ENCODE measurements at places on chromosomes 5 and 9.

DNA sequence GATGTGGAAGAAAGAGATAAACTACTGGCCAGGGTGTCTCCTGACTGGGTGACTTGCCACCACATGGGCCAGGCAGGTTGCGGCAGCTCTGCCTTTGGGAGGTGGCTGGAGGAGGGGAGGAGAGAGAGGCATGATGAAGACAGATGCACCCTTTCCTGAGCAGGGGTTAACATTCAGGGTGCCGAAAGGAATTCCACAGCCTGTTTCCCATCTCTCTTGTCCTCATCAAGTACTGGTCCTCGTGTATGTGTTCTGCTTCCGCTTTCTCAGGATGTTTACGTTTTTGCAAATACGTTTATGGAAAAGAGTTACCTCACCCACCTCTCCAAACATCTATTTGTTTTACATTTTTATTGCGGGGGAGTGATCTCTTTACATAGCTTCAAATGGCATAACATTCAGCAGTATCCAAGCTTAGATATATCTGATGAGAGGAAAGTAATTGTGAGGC, 73.4 kb downstream of the C9orf85 start:
- DNase-seq: no peak

DNA sequence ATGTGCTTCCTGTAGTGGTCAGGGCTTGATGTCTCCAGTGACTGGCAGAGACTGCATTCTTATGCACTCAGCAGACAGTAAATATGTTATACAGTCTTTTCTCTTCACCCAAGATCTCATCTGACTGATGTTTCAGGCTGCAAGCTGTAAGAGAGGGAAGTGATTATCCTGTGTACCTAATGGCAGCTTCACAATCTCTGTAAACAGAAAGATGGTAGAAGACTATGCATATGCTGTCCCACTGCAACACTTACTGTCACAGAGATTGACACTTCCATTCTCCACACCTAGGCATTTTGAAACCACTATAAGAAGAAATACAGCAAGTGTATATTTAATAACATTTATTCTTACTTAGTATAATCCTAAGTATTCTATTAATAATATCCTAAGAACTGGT, 97.6 kb upstream of the ANXA1 start:
- DNase-seq: no peak

DNA sequence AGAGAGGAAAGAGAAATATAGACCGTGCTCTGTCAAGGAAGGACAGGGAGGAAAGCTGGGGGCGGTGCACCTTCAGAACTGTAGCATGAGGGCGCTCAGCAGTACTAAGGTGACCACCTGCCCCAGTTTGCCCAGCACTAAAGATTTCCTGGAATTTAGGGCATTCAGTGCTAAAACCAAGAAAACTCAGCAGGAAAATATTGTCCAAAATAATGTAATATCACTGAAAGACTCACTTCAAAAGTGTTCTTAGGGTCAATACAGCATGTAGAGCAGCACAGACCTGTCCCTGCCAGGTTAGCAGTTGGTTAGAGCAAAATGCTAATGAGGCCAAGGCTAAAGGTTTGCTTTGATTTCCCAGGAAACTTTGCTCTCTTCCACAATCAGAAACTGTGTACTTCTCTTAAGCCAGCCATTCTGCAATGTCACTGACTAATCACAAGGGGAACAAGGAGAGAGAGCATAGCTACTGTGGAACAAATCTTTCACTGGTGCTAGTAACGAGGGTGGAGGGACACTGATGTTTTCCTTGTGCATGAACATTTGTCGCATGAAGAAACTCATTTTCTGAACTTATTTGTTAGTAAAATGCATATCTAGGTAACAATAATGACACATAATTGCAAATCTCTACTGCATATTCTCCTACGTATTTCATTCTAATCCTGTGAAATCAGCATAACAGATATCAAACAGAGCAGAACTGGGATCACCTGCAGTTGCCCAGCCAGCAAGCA, 53.0 kb upstream of the GRAMD2B start:
- no peak for DNase-seq

- DNase-seq: no peak
Measured at GRCh38 chr9:1173211-1173610, 123.1 kb downstream of the DMRT2 start.

GRCh38 chr9:3989915-3990314, 310.0 kb downstream of the GLIS3 start:
- DNase-seq: no peak

- DNase-seq: no peak
Measured at GRCh38 chr9:70817311-70817710, 304.1 kb downstream of the TRPM3 start.

DNA sequence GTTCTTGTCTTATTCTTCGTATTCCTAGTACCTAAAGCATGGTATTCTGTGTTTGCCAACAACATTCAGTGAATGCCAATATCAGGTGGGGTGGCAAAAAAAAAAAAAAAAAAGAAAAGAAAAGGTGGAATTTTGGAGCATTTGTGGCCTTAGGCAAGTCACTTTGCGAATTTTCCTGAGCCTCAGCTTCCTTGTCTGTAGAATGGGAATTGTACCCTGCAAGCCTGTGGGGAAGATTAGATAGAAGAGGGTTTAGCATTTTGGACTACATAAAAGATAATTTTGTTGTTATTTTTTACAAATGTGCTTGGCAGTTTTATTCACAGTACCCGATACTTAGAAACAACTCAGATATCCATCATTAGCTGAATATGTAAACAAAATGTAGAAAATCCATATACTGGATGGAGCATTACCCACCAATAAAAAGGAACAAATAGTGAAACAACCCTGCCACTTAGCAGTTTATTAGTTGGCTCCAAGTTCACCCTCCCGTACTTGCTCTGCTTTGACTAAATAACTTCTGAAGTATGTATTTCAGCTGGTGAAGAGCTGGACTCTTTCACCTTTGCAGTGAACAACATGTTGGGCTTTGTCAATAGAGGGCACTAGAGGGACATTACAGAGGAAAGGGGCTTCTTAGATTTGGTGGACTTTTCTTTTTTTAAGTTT, 13.6 kb downstream of the UBE2D2 start:
- no peak for DNase-seq

- no peak for DNase-seq
Measured at GRCh38 chr5:118295045-118295444, 693.3 kb downstream of the DTWD2 start.

DNA sequence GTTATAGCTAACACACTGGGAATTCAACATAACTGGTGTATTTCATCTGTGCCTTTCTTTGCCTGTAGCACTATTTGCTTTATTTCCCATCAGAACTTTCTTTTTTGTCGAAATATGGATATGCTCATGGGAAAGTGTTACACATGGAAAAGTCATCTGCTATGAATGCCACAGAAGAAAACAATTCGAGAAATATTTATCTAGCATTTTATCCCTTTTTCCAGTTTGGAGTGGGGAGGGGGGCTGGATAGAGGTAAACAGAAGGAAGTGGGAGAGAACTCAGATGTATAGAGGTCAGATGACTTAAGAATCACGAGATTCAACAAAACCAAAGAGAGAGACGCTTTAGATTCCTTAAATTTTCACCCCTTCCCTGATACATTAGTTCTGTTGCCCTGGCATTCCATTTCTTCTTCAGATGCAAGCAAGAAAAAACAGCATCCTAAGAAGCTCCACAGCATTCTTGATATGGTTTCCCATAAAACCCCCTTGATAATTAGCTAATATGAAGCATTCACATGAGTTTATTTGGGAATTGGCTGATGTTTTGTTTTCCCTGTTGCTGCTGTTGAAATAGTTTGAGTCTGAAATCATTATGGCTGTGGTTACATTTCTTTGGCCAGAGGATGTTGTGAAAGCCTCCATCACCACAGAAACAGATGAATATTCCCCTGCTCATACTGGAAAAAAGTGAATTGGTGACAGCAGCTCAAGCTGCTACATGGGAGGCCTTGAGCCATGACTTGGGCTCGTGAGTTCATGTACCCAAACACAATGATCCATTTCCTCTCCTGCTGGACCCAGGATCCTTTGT, 335.8 kb upstream of the DAB2 start:
- no peak for DNase-seq

GRCh38 chr5:14492331-14492964, 89.1 kb upstream of the OTULINL start:
- no peak for DNase-seq

DNA sequence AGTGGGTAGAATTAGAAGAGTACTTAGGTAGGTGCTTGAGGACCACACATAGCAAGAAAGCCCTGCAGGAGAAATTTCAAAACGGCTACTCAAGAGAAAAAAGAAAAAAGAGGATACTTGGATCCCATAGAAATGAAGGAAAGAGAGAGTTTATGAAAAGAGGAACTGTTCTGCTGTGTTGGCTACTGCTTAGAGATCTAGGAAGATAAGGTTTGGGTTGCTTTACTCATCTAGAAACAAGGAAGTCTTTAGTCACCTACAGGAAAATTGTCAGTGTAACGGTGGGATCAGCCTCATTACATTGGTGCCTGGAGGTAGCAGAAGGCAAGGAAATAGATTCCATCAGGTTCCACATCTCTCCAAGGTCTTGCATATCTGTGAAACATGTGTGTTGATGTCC, 14.8 kb upstream of the C5orf46 start:
- no peak for DNase-seq

DNA sequence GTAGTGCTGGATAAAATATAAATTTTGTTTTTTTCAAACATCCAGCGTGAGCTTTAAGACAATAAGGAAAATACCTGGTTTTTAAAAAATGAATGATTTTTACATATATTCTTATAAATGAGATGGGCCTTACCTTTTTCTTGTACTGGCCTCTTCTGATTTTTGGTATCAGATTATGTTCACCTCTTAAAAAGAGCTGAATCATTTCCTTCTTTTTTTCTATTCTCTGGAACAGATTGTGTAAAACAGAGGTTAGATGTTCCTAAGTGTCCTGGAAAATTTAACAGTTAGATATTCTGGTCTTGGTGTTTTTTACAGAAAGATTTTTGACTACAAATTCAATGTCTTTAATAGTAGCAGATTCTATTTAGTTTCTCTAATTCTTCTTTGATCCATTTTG, 74.6 kb downstream of the NDUFAF2 start:
- no peak for DNase-seq

DNA sequence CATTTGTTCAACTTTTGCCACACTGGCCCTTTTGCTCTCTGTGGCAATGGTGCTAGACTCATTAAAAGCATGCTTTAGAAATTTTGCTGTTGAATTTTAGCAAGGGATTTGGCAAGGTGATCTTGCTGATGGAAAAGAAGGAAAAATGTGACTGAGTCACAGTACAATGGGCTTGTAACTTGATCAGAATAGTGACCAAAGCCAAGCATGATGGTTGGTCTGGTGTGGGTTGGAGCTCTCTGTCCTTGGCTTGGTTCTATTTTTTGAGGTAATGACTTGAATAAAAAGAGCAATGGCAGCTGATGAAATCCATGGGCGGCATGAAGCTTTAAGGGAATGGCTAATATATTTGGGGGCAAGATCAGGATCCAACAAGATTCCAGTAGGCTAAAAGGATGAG, 114.4 kb upstream of the ZNF366 start:
- no peak for DNase-seq

- no peak for DNase-seq
Measured at GRCh38 chr5:180390441-180391190, 37.5 kb upstream of the GFPT2 start.

Measured in frontal cortex (tissue), 4 donors.